ENCODE measurements at places on chromosomes 11 and 22.

GRCh38 chr22:48185071-48186055, 1422.9 kb downstream of the TBC1D22A start:
- DNase-seq: no peak

DNA sequence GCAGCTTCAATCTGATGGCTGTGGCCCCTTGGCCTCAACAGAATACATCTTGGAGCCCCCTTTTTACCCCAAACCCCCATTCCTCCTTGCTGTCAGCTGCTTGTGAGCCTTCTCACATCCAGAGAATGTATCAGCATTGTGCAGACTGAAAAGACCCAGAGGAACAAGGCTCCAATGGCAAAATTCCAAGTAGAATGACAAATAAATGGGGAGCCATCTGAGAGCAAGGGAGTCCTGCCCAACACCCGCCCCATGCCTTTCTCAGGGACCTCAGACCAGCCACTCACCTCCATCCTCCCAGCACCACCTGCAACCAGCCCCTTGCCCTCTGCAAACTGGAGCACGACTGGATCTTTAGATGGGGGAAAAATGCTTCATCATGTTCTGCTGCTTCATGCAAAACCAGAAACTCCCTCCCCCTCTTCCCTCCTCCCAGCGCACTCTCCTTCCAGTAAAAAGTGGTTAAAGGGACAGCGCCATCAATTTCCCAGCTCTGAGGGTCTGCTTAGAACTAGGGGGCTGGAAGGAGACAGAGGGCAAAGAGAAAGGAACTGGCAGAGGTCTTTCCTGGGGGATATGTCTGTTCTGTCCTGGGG, 2.2 kb upstream of the NEFH start:
- DNase-seq: no peak

DNA sequence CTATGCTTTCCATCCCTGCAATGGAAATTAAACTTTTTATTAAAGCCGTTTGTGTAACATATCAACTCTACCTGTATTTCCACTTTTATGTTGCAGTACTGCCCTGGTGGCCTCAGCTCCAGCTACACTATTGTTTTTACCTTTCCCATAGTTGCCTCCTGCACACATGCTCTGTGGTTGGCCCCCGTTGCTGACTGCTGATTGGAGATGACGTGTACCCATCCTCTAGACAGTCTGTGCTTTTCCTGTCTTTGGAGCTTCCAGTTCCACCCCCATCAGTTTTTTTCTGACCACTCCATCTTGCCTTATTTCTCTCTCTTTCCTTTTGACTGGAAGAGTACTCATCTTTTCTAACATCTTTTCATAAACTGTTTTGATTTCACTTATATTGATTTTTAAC, 123.8 kb downstream of the TEAD1 start:
- DNase-seq: no peak

GRCh38 chr11:124727474-124727873, 12.3 kb upstream of the NRGN start:
- no peak for DNase-seq

DNA sequence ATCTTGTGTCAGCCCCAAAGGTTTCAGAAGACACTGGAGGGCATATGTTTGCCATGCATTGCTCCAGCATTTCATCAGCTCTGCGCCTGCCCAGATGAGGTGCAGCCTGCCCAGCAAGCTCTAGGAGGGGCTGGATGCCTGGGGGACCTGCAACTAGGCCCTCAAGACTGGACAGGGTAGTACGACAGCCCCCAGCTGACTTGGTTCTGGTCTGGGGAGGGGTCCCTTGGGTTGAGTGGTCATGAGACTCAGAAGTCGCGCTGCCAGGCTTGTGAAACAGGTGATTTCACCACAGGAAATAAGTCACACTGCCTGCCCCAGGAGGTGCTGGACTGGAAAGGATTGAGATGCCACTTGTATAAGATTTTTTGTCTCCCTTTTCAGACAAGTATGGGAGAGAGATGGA, 23.4 kb downstream of the TPBGL start:
- DNase-seq: no peak

DNA sequence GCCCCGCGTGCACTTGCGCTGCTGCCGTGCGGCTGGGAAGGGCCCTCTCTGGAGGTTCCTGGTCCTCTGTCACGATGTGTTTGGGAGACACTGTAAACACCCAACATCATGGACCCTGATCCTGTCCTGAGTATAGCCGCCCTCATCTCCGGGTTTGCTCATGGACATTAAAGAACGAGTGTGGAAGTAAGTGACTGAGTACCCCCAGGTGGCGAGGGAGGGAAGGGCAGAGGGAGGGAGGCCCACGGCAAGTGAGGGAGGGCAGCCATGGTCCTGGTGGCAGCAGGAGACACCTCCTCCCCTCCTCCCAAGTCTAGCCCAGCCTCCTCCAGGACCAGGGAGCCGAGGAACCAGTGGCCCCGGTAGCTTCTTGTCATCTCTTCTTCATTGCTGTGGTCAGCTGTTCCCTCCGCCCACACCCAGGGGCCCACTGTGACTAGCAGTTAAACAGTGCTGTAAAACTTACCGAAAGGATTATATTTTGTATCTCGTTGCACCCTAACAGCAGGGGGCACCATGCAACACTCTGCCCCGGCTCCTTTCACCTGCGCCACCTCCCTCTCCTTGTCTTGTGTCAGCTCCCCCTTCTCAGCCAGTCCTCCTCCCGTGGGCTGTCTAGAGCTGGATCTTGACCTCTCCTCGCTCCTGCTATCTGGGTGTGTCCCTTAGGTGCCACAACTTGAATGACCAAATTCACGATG, 566.5 kb upstream of the B3GAT1 start:
- DNase-seq: no peak

- no peak for DNase-seq
Observed at GRCh38 chr11:131618201-131618600, 247.8 kb downstream of the NTM start.

- DNase-seq: no peak
Observed at GRCh38 chr11:126698576-126698975, 302.0 kb downstream of the KIRREL3 start.

GRCh38 chr11:57094181-57094935, 87.4 kb upstream of the LRRC55 start:
- DNase-seq: no peak

DNA sequence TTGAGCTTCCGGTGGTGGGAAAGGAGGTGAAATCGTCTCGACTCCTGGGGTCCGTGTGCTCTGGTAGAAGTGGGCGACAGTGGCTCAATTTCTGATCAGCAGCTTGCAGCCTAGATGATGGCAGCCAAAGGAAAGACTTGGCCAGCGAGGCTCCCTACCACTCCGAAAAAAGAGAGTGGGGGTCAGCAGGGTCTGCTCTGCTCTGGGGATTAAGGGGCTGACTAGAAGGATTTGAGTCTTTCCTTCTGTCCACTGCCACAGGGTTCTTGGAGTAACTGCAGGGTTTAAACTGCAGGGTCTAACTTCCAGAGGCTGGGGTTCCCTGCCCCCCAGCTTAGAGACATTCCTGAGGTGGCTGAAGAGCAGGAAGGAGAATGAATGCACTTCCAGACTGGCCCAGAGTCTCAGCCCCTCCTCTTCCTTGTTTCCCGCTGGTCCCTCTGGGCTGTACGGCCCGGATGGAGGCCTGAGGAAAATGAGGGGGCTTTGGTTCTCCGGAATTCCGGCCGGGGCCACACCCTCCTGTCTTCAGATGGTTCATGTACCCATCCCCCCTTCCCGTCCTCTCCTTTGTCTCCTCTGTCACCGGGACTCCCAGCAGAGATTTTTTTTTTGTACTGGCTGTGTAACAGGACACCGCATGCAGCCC, 907 bp downstream of the SERPINH1 start:
- DNase-seq: no peak

DNA sequence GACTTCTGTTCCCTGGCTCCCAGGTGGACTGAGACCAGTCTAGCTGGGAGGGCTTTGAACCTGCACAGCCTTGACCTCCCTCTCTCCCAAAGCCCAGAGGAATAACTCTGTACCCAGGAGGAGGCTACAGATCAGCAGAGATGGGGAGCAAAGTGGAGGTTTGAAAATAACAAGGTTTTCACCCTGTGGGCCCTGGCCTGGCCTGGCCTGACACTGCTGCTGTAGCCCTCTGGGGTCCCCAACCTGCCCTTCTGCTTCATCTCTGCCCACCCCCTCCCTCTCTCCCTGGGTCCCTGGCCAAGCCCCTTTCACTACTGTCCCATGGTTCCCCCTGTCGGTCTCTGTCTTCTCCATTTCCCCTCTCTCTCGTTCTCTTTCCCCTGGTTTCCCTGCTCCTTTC, 225.2 kb downstream of the BUD13 start:
- no peak for DNase-seq

DNA sequence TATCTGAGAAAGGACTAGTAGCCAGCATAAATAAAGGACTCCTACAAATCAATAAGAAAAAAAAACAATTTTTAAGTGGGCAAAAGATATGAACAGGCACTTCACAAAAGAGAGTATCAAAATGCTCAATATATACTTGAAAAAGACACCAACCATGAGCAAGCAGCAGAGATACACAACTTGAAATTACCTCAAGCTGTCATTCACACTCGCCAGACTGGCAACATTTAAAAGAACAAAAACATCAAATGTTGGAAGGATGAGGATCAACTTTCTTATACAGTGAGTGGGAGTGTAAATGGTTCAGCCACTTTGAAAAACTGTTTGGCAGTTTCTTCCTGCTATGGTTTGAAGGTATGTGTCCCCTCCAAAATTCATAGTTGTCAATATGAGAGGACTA, 23.9 kb upstream of the ELFN2 start:
- no peak for DNase-seq

DNA sequence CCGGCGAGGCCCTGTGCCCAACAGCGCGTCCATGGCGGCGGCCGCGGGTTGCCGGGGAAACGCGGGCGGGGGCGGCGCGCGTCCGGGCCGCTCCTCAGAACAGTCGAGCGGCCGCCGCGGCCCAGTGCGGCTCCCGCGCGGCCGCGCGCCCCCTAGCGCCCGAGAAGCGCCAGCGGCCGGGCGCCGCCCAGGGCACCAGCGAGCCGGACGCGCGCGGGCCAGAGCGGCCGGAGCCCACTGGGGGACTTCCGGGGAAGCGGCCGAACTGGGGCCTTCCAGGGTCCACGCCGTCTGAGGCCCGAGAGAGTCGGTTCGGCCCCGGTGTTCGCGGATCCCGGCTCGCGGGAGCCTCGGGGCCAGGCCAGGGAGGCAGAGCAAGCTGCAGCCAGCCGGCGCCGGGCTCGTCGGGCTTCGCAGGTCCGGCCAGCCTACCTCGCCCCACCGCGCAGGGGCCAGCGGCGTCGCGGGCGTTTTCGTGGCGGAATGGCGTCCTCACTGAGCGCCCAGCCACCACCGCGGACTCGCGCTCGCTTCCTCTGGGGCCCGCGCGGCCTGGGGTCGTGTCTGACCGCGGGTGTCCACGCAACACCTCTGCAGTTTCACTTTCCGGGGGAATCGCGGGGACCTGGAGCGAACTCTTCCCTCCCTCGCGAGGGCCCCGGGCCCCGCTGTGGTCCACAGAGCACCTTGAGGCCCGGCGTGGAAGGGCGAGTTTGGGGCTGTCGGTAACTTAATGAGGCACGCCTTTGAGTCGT, at the start of gene DENND6B:
Gene DENND6B (minus strand): TSS at position 57 of the 755 bp plus-strand sequence. CDS start 24 bp downstream, at position 33.
- DNase-seq: peak; percentile 97

DNA sequence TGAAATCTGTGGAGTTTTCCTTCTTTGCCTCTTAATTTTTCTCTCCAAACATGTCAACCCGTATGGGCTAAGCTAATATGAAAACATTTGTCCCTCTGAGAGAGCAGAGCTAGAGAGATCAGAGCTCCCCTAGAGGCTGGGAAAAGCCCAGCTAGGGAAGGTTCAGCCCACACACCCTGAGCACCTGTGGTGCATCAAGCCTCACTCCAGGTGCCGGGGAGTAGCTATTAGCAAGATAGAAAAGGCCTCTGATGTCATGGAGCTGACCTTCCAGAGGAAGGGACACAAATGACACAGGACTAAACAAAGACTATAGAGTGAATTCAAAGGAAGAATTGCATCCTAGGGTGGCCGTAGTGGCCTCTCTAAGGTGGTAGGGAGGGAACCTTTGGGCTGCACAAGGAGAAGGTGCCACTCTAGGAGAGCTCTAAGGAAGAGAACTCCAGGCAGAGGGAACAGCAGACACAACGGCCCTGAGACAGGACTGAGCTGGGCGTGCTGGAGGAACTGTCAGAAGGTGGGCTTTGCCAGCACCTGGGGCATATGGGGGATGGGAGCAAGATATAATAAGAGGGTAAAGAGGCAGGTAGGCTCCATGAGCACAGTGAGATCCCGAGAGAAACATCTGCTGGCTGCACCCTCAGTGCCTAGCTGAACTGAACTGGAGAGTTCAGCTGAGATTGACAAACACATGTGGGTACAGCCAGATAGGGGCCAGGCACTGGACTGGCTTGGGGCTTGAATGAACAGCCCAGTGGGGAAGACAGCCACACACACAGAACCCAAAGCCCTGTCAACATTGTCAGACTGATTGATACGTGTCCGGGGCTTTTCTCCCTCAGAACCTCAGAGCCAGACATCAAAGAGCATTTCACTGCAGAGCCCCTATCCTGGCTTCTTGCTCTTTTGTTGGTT, 65.5 kb upstream of the DRD2 start:
- DNase-seq: no peak

DNA sequence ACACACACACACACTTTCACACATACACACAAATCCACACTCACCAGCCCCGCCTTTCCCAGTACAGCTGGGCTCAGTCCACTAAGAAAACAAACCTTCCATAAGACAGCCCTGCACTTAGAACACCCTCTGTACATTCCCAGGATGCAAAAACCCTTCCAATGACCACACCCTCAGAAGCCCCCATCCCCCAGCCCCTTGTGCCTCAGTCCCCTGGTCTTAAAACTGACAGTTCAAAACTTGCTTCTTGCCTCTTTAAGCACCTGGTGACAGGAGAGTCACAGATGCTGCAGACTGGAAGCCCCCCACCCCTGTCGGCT, 23.0 kb downstream of the APLNR start:
- DNase-seq: no peak

GRCh38 chr11:8341996-8342395, 78.3 kb upstream of the LMO1 start:
- no peak for DNase-seq

- DNase-seq: no peak
Observed at GRCh38 chr11:78941226-78941851, 366.7 kb upstream of the NARS2 start.
